ENCODE measurements at places on chromosomes 2 and 18. TPM values are rescaled to one million over a fixed set of nuclear protein-coding genes. Genes with fewer than 3 reads are reported as not detected.

TCF7L1 gene
- total RNA-seq = 7.2 TPM

SPP2 gene
- total RNA-seq = not detected

ZNF804A gene
- total RNA-seq = not detected

MARCO gene
- total RNA-seq = 0.11 TPM

REG3G gene
- total RNA-seq = not detected
